ENCODE measurements at places on chromosomes 6 and 20.

- DNase-seq = peak; percentile 92
Measured at GRCh38 chr6:43703512-43704429, 16.2 kb upstream of the MRPS18A start.

DNA sequence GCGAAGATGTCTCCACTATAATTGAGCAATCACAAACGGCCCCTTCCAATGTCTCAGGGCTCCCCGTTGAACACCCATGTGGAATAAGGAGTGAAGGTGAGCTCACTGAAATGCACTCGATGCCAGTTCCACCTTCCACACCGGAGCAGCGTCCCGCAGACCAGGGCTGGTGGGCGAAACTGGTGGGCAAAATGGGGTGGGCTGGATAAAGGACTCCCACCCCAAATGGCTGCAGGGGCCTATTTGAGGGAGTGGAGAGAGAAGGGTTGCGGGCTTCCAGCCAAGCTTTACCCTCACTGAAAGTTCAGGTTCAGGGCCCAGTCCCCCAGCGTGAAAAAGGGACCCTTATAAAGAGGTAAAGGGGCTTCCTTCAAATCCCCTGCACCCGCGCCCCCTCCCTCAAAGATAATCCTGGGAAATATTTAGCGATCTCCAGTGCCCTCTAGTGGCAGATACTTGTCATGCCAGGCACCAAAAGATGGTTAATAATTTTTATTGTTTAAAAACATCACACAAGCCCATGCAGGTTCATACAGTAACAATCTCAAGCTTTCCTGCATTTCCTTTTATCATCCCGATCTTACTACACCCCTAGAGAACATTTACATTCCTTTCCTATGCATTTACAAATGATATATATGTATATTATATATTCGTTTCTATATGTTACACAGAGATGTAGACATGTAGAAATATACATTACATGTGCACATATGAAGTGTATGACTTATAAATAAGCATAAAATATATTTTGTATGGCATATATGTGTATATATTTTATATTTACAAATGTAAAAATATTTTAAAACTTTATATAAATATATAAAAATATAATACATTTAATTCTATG, 58.2 kb upstream of the NKX2-2 start:
- peak; percentile 48 for DNase-seq

DNA sequence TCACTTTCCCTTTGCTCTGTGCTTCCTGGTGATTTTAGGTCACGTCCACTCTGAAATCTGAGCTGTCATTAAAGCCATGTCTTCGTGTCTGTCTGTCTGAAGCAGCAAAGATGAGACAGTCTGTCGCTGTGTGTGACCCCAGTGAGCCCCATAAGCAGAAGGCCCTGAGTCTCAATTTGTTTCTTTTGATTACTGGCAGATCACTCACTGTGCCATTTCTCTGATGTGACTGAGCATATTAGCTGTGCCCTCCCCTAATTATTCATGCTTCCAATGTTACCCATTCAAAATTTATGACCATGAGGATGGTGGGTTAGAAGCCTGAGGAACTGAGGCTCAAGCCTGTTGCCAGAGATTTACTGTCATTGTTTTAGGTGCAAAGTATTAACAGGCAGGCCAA, 117.6 kb downstream of the PLCB1 start:
- no peak for DNase-seq

GRCh38 chr20:56469077-56469449, 636 bp downstream of the RTF2 start:
- no peak for DNase-seq

DNA sequence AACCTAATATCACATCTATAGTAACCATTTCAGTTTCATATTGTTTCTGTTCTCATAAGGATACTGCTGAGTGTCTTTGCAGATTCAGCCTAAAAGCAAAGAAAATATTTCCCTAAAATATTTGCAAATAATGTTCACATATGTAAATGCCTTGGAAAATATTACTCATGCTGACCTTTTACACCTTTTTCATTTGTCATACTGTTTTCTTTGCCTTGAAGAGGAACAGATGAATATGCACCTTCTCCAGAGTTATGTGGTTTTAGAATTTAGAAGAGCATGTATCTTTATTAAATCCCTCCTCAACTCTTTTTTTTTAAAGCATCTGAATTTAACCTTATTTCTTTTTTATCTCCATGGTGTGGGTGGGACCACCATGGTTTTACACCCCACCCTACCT, 32.5 kb downstream of the NDUFAF5 start:
- DNase-seq = no peak

DNA sequence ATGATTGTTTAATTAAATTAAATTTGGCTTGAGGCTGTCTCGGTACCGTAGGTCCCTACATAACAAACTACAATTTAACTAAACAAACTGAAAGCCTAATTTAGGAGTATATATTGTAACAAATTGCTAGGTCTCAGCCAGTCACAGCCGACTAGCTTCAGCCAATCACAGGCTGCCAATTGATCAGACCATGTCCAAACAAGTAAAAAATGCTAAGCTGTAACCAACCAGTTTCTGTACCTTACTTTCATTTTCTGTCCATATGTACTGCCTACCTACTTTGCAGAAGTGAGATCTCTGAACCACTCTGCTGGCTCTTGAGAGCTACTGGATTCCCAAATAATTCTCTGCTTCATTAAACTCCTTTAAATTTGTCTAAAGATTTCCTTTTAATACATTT, 648.0 kb upstream of the GJE1 start:
- DNase-seq = no peak

GRCh38 chr20:3326779-3327521, 80.5 kb downstream of the DNAAF9 start:
- no peak for DNase-seq

DNA sequence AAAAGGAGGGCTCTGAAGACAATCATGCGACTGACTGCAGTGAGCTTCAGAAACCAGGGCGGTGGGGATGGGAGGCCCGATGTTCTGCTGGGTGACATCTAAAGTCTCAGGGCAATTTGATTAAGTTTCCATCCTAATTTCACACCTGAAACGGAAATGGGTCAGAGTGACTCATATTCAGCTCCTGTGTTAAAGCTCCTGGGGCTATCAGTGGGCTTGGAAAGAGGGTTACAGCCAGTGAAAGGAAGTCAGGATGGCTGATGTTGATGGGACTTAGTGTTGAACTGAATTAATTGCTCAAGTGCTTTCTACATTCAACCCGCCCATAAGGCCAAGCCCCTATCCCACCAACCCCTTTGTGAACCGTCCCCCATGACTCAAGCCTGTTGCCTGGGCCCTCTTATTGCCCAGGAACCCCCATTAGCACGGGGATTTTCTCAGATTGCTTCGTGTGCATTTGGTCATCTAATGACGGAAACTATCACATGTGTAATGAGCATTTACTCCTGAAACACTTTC, 47.1 kb upstream of the TBC1D7 start:
- no peak for DNase-seq

- peak; percentile 50 for DNase-seq
Measured at GRCh38 chr20:51562332-51563173, 20.0 kb upstream of the NFATC2 start.

GRCh38 chr6:63816982-63817436, 181.4 kb downstream of the PHF3 start:
- DNase-seq = peak; percentile 35

- DNase-seq = peak; percentile 37
Measured at GRCh38 chr6:159044899-159045727, at the start of gene TAGAP. TSS of gene TAGAP (minus strand) at chr6:159044991. CDS start at chr6:159044146, 845 bp downstream.

- peak; percentile 31 for DNase-seq
Measured at GRCh38 chr6:36777801-36778200, 61.4 kb downstream of the CPNE5 start.

DNA sequence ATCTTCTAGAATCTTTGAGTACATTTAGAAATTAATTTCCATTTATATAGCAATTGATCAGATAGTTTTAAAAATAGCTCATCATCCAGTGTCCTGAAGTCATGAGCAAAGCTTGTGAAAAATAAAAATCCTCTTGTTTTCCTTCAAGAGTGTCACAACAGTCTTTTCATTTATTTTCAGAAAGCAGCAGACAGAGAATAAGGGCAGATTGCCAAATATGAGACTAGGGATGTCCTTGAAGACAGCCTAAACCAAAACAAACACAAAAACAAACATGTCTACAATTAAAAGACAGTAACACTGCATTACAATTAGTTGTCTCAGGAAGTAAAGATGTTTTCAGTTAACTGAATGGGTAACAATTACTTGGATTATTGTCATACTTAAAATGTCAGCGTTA, 682.8 kb downstream of the TFAP2A start:
- DNase-seq = no peak

- peak; percentile 83 for DNase-seq
Measured at GRCh38 chr6:147839708-147840610, 331.5 kb downstream of the SAMD5 start.

- peak; percentile 14 for DNase-seq
Measured at GRCh38 chr6:111951497-111952085, 78.3 kb upstream of the FYN start.

Measured in NCI-H146 (cell line).